ENCODE measurements at places on chromosomes 2 and 18.

DNA sequence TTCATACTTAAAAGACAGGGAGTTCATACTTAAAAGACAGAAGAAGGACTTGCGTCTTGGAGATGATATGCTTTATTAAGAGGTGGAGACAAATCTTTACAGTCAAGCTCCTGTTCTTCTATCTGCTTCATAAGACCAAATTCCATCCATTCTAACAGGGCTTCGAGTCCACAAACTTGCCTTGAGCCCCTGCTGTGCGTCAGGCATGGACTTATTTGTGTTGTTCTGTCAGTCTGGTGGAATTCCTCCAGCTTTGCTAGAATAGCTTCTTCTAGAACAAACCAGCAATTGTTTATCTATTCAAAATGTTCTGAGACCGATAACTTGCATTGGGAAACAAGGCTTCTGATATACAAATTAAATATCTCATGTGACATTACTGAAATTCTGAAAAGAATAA is 73.9 kb upstream of the SOX11 start:
- DNase-seq: no peak

DNA sequence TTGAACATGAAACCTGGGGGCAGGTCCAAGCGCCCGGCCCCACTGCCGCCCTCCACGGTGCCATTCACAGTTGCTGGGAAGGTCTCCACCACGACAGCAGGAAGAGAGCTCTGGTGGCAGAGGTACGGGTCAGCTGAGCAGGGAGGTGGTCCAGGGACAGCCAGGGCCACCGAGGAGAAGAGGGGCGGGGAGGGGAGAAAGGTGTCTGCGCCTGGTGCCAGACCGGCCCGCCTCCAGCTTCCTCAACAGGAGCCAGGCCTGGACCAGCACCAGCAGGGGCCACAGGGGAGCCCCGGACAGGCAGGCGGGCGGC is 56.2 kb downstream of the BIN1 start:
- no peak for DNase-seq

DNA sequence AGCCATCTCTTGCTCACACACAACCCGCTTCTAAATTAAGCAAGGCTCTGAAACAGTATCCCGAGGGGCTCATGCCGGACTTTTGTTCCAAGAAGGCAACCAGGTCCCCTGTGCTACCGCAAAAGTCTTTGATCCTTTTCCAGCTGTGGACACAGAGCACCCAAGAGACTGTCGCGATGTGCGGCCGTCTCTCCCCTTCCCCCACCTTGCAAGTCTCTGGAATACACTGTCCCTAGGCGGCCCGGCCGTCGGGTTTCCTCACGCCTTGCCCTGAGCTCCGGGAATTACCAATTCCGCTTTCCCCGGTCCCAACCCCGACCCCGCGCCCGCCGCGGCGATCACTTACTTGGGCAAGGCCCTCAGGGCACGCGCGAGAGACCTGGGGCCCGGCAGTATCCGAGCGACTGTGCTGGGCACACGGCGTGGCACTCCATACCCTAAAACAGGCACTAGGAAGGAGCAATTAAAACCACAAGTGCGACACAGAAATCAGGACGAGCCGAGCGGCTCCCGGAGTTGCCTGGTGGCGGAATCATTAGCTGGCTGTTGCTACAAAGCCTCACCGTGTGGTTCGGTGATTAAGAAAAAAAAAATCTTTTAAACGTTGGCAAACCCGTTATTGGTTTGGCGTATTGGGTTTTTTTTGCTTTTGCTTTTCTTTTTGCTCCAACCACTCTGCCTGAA is 2.2 kb upstream of the DLX1 start:
- no peak for DNase-seq

- DNase-seq: no peak
Observed at GRCh38 chr18:56565551-56566345, 72.6 kb downstream of the TXNL1 start.

DNA sequence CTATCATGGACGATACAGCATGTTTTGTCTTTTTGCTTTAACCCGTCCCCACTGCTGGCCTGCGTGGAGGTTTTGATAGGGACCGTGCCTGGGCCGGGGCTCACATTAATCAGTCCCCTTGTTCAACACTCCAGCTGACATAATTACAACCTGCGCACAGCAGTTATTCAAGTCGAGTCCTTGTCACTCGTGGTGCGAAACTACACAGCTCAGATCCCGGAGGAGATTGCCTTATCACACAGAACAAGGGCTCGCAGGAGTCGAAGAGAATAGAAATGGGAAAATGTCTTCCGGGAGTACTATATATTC is 304.4 kb downstream of the ZNF407 start:
- no peak for DNase-seq

GRCh38 chr2:134200036-134200618 is 53.7 kb upstream of the MGAT5 start:
- DNase-seq: no peak

GRCh38 chr2:134218414-134218813 is 35.5 kb upstream of the MGAT5 start:
- no peak for DNase-seq

DNA sequence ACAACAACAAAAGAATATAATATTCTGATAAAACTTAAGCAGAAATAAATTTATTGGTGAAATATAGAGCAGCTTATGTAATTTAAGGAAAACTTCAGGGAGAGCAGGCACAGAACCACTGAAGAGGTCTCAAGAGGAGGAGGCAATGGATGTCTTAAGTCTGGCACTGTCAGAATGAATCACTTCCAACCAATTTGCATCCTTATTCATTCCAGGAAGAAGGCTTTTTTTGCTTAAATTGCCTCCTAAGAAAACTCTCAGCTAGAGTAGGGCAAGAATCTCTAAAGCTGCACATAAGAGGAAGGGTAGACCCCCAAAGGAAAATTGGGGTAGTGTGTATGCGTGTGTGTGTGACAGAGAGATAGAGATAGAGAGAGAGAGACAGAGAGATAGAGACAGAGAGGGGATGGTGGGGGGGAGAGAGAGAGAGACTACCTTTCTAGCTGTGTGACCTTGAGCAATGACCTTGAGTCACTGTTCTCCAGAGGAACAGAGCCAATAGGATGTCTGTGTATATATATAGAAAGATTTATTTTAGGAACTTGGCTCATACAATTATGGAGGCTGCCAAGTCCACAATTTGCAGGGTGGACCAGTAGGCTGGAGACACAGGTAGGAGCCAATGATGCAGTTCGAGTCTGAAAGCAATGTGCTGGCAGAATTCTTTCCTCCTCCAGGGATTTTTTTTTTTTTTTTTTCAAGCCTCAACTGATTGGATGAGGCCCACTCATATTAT is 96.4 kb upstream of the LINC00305 start:
- no peak for DNase-seq

- DNase-seq: no peak
Observed at GRCh38 chr2:206452242-206452641, 8.9 kb downstream of the ADAM23 start.

DNA sequence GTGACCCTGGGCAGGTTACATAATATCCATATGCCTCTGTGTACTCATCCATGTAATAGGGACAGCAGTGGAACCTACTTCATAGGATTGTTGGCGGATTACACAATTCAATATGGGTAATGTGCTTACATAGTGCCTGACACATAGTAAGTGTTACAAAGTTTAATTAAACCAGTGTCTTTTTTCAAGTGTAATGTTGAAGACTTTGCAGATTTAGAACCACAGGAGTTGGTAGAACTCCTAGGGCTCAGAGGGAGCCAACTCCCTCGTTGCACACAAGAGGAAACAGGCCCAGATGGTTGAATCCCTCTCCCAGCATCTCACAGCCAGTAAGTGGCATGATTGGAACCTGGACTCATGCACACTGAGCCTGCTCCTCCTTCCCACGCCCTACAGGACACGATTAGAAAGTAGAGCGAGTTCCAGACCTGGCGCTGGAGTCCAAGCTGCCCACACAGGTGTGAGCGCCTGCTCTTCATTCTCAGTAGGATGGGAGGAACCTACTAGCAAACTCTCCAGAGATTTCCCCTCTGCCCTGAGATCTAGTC is 97.8 kb downstream of the VSNL1 start:
- DNase-seq: no peak

GRCh38 chr2:191105082-191105481 is 45.7 kb downstream of the STAT4 start:
- DNase-seq: no peak

DNA sequence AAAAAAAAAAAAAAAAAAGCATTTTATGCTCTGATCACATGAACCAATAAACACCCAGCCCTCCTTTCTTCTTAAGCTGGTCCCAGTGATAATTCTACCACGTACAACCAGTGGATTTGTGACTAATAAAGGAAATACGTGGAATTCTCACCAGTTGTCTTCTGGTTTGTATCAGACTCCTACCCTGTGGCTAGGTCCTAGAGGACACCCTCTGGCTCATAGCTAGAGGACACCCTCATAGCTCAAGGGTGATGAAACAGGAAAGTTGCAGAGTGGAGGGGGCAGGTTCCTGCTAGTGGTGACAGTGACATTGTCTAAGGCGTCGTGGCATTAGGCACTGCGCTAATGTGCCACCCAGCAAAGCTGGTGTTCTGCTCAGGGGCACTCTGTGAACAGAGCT is 167.8 kb downstream of the BCL11A start:
- no peak for DNase-seq

All from T-helper 17 cell (primary cell).